ENCODE measurements at places on chromosomes 13 and 19. TPM values are rescaled to one million over a fixed set of nuclear protein-coding genes. Genes with fewer than 3 reads are reported as not detected.

GRCh38 chr13:42110410-42111155, 62.1 kb downstream of the DGKH start:
- H3K4me1 ChIP-seq, result peaks cover 13% of the 10 kb centered on the region
- H3K27ac ChIP-seq, result no peak overlapping the region
- no peak overlapping the region for H3K4me3 ChIP-seq
- peak; percentile 82 for DNase-seq

Gene PRR22
- total RNA-seq, result 2.1 TPM

DNA sequence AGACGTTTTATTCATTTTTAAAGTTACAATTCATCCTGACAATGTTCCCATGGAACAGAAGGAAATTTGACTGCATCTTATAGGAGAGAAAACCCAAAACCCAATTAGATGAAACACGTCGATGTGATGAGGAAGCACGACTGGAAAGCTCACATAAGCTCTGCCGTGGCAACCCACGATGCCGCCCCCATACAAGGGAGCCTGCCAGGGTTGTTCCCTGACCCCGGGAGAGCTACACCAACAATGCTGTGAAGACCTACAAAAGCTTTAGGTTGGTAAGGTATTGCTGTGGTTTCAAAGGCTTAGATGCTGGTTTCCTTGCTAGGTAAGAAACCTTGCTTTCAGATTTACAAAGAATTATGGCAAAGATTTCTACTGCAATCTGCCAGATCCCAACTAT, 393.1 kb downstream of the KLF12 start:
- H3K4me1 ChIP-seq, result no peaks in the 10 kb centered on the region
- no peaks in the 10 kb centered on the region for H3K27me3 ChIP-seq
- H3K27ac ChIP-seq, result no peak overlapping the region
- DNase-seq, result no peak

GRCh38 chr19:44356383-44357111, at the start of gene ZNF112:
Gene ZNF112 (minus strand): TSS chr19:44356680. CDS start chr19:44340539, 16,141 bp downstream.
- peak; percentile 93 for DNase-seq
- H3K4me3 ChIP-seq, result peak within 1 kb of the TSS; percentile 86
- peak within 1 kb of the TSS; percentile 44 for H3K27ac ChIP-seq

Gene ZNF468
- 25.4 TPM for total RNA-seq

GRCh38 chr13:37074703-37075102, 15.2 kb upstream of the SUPT20H start:
- no peaks in the 10 kb centered on the region for H3K36me3 ChIP-seq
- no peak overlapping the region for H3K27ac ChIP-seq
- DNase-seq, result peak; percentile 57
- H3K4me3 ChIP-seq, result no peak overlapping the region
- no peaks in the 10 kb centered on the region for H3K27me3 ChIP-seq

GRCh38 chr19:48724796-48725753, 5.5 kb upstream of the MAMSTR start:
- H3K4me3 ChIP-seq, result peak overlapping the region; percentile 36
- peak; percentile 97 for DNase-seq
- no peaks in the 10 kb centered on the region for H3K27me3 ChIP-seq
- H3K36me3 ChIP-seq, result no peaks in the 10 kb centered on the region
- H3K27ac ChIP-seq, result peak overlapping the region; percentile 72

Gene SPACA6
- total RNA-seq, result 10.9 TPM

DNA sequence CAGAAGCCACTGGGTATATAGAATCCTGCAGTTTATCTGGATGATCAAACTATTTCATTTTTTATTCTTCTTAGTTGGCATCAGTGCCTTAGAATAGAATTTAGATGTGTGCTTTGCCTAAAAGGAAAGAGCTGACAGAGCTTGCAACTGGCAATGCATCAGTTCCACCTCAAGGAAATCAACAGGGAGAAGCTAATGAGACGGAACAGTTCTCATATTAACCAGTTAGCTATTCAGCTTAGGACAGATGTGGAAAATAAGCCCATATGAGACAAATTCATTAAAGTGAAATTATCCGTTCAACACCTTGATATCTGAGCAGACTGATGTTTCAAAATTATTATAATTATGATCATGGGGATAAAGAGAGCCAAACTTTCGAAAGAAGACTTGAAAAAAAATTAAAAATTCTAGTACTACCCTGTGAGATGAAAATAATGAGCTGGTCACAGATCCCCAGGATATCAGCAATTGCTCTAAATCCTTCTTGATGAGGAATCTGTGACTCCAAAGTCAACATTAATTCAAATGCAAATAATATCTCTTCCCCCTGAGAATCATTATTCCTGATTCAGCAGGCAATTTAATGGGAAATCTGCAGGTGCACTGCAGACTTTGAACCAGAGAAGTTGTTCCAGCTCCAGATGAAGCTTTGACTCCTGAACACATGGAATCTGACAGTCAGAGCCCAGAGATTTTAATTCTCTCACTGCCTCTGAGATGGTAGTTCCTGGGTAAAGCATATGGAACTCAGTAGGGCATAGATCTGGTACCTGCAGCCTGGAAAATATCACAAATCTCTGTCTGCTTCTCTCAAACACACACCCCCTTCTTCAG, 486.8 kb downstream of the FOXO1 start:
- H3K27ac ChIP-seq, result no peak overlapping the region
- H3K4me1 ChIP-seq, result peaks cover 5% of the 10 kb centered on the region
- H3K36me3 ChIP-seq, result no peaks in the 10 kb centered on the region
- no peaks in the 10 kb centered on the region for H3K27me3 ChIP-seq
- H3K4me3 ChIP-seq, result no peak overlapping the region

DNA sequence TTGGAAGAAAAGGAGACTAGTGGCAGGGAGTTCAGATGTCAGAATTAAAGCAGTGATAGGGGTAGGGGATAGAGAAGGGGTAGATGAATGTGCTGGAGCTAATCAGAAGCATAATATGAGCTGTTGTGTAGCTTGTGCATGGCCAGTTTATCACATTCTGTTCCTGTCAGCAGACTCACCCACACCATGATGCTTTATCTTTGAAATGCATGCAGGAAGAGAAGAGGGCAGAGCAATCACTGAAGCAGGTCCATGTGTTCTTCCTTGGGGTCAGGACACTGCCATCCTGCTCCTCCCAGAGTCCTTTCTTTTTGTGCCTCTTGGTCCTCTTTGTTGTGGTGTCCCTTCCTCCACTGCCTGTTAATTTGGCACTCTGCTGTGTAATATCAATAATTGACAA, 5.8 kb downstream of the CHAMP1 start:
- no peak for DNase-seq
- H3K4me1 ChIP-seq, result peaks cover 8% of the 10 kb centered on the region
- H3K4me3 ChIP-seq, result no peak overlapping the region

DNA sequence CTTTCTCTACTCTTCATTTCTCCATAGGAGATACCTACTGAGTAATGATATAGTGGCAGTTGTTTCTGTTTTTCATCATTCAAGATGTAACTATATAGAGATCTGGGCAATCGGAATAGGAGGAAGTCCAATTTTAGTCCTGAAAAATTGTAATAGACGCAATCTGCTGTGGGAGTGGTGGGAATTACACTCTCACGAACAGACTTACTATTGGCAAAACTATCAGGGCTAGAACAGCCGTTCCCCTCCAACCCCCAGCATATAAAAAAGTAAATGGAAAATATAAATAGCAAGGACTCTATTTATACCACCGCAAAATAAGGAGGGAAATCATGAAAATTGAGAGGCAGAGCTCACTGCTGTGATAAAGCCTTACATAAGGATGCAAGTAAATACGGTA, 330.1 kb downstream of the FGF14 start:
- DNase-seq, result no peak
- no peak overlapping the region for H3K4me3 ChIP-seq
- H3K36me3 ChIP-seq, result no peaks in the 10 kb centered on the region
- no peak overlapping the region for H3K27ac ChIP-seq
- no peaks in the 10 kb centered on the region for H3K4me1 ChIP-seq
- no peaks in the 10 kb centered on the region for H3K27me3 ChIP-seq

Gene GGACT
- 1.2 TPM for total RNA-seq

GRCh38 chr19:19327672-19328071, 7.0 kb downstream of the MAU2 start:
- H3K27me3 ChIP-seq, result no peaks in the 10 kb centered on the region
- DNase-seq, result no peak
- no peak overlapping the region for H3K4me3 ChIP-seq
- no peaks in the 10 kb centered on the region for H3K4me1 ChIP-seq
- H3K27ac ChIP-seq, result no peak overlapping the region

DNA sequence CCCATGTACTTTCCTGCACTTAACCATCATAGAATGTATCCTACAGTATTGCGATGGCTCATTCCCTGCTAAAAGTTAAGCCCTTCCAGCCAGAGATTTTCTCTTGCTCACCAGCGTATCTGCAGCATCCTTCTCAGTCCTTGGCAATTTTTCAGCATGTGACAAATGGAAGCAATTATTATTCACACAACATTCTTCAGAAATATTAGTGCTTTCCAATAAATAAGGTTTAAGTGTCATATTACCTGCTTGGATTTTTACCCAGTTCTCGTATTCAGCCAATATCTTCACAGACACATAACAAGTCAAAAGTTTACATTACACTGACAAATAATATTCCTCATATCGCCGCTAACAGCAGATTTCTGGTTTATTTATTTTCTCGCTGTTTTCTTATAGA, 82.3 kb downstream of the POU4F1 start:
- H3K36me3 ChIP-seq, result no peaks in the 10 kb centered on the region
- DNase-seq, result no peak
- no peak overlapping the region for H3K4me3 ChIP-seq
- H3K27ac ChIP-seq, result no peak overlapping the region
- no peaks in the 10 kb centered on the region for H3K27me3 ChIP-seq
- H3K4me1 ChIP-seq, result no peaks in the 10 kb centered on the region

DNA sequence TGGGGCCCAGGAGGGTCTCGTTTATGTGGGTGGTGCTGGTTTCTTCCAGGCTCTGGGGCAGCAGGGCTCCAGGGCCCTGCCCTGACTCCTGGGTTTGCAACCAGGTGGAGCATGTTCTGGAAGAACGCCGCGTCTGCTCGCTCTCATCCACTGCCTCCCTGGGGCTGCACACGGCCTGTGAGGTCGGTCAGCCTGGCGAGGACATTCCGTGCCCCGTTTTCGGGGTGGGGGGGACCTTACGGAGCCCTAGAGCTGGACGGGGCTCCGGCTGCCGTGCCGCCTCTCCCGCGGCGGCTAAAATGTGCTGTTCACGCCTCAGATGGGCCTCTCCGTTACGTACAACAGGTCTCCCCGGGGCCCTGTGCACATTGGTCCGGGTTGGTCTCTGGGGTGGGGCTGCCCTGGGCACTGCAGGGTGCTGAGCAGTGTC, 3.3 kb downstream of the GNA11 start:
- no peak for DNase-seq
- H3K4me1 ChIP-seq, result peaks cover 4% of the 10 kb centered on the region
- 0 out of 2 replicates have a peak, but pooled peaks cover 3% of the 10 kb centered on the region for H3K27me3 ChIP-seq
- no peaks in the 10 kb centered on the region for H3K36me3 ChIP-seq

DNA sequence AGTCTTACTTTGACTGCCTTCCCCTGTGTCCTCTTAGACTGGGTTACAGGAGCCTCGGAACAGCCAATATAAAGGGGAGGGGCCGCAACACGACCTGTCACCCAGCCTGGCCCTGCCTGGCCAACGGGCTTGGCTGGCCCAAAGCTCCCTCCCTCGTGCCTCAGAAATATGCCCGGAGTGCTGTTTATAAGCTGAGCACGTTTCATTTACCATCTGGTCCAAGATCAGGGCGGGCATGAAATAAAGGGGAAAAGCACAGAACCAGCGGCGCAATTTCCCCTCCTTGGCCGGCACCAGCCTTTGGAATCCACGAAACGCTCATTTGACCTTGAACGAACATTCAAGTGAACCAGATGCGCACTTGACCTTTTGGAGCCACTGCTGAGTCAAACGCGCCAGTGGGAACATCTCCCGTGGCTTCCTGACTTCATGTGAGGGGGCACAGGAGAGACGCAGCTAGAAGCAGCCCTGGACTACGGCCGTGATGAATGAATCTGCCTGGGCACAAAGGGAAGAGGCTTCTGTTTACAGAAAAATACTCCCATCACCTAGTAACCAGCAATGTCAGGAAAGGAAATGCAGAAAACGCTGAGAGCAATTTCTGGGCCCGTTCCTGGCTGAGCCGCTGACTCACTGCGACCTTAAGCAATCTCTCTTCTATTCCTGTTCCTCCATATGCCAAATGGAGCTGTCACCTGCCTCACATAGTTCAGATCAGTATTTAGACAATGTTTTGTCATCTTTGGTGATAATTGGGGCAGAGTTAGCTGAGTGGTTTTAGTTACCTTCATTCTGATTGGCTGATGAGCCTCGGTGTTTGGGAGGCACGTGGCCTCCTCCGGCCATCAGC, 53.3 kb downstream of the RFX2 start:
- H3K36me3 ChIP-seq, result no peaks in the 10 kb centered on the region
- H3K4me1 ChIP-seq, result 0 out of 2 replicates have a peak, but pooled peaks cover 3% of the 10 kb centered on the region
- no peak for DNase-seq
- H3K4me3 ChIP-seq, result no peak overlapping the region
